ENCODE measurements at places on chromosomes 3 and 15.

DNA sequence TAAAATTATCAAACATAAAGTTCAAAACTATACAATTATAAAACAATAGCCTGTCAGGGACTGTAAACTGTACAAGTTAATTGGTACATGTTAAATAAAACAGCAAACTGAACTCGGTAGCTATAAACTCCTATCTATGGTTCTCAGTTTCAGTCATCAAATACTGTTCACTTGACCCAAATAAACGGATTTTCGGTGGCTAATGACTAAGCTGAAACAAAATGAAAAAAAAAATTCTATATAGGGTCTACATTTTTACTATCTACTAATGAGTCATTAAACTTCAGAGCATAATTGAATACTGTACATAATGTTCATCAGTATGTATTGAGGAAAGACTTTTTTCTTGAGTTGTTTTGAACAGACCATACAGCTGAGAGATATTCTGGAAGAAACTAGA lies 6.6 kb downstream of the PROK2 start:
- no peak for DNase-seq

DNA sequence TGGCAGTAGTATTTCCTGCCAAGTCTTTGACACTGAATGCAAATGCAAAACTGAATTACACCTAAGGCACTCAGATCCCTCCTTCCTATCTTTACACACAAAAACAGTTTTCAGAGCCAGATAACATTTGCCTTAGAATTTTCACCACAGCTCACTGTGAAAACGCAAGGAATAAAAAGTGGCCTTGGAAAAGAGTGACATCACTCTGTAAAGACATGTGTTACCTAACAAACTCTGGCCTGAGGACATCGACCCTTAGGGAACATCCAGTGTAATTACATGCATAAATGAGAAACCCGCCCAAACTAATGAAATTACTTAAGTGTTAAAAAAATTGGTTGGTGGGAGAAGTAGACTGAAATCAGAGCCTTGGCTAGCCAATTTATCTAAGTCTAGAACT lies 88.9 kb downstream of the PLOD2 start:
- no peak for DNase-seq

DNA sequence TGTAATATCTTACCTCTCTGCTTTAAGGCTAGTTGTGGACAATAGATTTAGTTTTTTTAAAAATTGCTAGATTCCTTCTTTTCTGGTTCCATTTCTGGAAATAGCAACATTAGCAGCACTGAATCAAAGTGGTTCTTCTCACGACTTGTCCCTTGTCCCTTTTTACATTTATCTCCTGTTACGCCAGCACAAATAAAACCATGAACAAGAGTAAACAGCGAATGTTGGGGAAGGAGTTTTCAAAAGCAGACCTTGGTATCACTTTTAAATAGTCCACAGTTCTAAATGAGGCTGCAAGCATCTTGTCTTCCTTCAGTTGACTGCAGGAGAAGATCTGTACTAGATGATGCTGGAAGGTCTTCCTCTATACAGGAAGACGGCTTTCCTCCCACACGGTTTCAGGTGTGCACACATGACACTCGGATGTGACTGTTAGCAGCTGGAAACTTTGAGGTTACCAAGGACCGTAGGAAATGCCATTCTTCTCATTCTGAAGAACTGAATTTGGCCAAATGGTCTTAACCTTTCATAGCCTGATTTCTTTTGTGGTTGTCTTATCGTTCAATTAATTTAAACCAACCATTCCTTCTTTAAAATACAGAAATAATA lies 251.0 kb upstream of the ICE2 start:
- DNase-seq, result no peak

GRCh38 chr3:171551296-171551695 lies 91.1 kb upstream of the TNIK start:
- DNase-seq, result no peak

DNA sequence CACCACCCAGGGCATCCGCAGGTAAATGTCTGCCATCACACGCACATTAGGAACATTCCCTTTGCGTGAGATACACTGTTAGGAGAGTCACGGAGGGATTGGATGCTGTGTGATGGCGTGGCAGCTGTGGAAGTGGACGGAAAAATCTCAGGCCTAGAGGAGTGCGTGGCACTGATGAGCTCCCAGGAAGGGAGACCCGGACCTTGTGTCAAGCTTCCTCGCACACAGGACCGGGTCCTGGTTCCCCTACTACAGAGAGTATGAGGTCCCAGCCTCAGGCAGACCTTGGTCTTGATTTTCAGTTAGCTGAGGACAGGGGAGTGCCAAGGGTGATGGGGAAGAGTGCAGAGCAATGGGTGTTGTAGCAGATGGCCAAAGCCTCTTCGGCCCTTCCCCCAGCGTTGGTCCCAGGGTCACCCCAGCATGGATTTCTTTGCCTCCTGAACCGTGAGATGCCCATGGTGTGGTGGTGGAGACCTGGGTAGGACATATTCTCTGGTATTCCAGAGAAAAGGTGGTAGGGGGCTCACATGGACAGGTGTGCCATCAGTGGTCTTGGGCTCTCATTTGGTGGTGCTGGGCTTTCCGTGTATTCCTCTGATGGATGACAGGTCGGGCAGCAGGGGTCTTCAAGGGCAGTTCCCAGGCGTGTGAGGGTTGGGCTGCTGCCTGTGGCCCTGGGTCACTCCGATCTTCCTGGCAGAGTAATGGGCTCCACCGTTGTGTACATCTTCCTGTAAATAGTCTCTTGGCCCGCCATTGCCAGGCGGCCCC lies 105.1 kb downstream of the SNRPN start:
- DNase-seq, result no peak

GRCh38 chr15:62795171-62795570 lies 247.4 kb upstream of the TPM1 start:
- DNase-seq, result peak; percentile 34

DNA sequence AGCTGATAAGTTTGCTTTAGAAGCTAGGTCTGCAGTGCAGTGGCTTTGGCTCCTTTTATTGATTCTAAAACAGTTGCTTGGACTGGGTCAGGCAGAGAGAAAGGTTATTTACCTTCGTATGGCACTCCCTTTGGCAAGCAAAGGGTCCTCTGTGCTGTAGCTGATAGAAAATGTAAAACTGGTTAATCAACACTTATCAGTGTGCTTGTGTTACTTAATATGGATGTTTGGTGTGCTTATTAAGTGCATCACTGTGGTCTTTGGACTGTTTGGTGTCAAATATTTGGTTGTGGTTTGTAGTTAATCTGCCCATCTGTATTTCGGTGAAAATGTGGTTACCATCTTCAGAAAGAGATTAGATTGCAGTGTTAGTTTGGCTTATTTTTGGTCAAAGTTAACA lies 16.0 kb downstream of the UBE2E2 start:
- DNase-seq, result peak; percentile 16

GRCh38 chr3:139110072-139110830 lies 65.6 kb upstream of the PRR23C start:
- no peak for DNase-seq

DNA sequence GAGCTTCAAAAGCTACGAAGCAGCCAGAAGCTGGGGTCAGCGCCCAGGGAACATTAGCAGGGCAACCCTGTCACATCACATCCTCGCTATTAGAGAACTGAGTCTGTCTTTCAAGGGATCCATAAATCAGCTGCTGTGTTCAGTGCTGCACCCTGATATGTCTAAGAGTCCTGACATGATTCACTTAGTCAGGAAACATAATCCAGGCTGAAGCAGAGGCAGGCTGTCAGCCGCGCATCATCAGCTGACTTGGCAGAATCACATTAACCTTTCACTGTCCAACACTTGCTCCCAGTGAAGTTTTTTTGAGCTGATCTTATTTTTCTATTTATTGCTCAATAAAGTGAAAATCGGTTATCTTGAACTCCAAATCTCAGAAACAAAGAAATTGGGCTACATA lies 23.5 kb downstream of the MYH15 start:
- DNase-seq, result no peak

GRCh38 chr3:12914088-12914487 lies 72.7 kb upstream of the RPL32 start:
- no peak for DNase-seq

DNA sequence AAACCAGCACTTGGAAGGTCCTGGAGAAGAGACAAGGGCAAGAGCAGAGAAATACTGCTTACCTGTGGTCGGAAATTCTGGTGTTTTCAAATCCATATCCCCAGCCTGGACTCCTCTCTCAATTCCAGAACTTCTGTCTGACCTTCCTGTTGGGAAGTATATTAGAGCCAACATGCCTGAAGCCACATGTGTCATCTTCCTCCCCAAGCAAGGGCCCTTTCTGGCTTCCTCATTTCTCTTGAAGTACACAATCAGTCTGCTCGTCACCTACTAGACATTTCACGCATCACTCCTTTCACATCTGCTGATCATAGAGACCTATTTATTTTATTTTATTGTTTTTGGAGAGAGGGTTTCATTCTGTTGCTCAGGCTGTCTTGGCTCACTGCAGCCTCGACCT lies 8.4 kb downstream of the PARP14 start:
- no peak for DNase-seq

DNA sequence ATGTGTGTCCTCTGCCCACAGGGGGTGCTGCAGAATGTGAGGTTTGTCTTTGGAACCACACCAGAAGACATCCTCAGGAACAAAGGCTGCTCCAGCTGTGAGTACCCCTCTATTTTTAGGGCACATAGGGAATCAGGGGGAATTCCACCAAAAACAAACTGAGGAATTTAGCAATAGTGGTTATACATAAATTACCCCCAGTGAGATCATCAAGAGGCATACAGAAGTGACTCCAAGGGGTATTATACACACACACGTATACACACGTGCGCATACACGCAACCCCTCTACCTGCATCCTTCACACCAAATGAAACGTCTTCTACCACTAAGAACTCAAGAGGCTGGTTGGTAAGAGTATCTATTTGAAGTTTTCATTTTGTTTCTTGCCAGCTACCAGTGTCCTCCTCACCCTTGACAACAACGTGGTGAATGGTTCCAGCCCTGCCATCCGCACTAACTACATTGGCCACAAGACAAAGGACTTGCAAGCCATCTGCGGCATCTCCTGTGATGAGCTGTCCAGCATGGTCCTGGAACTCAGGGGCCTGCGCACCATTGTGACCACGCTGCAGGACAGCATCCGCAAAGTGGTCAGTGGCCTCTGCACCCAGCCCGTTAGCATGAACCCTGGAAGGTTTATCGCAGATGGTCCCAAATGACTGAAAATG lies 2.9 kb downstream of the THBS1 start:
- no peak for DNase-seq

GRCh38 chr15:48190932-48191573 lies 412 bp upstream of the CTXN2 start:
- DNase-seq, result no peak

GRCh38 chr3:38210141-38210757 lies 44.9 kb downstream of the OXSR1 start:
- DNase-seq, result no peak

DNA sequence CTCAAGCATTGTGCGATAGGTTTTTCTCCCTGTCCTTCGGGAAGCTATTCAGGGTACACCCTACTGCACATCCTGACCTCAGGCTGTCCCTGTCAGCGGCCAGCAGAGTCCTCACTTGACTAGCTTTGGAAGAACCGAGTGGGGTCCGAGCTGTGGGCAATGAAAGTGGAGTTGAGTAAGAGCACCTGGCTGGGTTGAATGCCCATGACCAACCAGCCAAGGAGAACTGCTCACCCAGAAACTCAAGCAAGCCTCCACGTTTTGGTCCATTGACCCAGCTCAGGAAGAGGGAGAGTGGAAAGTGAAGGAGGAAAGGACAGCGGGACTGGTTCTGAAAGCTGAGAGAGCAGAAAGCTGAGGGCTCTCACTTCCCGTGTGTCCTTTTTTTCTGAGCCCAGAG lies 36.0 kb upstream of the HDGFL3 start:
- DNase-seq, result no peak

GRCh38 chr3:43432462-43432861 lies 146.1 kb downstream of the SNRK start:
- no peak for DNase-seq

- no peak for DNase-seq
These were observed 6.7 kb downstream of the CISH start for GRCh38 chr3:50604628-50605588.

DNA sequence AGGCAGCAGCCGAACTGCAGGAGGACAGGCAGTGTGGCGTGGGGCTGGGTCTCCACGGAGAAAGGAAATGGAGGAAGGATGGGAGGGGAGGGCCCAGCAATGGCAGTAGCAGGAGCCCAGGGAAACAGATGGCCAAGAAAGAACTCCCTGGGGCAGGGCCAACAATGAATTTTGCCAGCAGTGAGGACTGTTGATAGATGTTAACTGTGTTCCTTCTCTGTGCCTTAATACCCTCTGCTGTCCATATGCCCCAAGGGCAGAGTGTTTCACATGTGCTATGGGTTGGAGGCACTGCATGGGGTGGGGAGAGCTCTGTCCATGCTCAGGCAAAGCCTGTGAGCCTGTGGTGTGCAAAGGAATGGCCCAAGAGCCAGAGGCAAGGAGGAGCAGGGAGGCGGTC lies 70.8 kb upstream of the POMGNT2 start:
- no peak for DNase-seq

DNA sequence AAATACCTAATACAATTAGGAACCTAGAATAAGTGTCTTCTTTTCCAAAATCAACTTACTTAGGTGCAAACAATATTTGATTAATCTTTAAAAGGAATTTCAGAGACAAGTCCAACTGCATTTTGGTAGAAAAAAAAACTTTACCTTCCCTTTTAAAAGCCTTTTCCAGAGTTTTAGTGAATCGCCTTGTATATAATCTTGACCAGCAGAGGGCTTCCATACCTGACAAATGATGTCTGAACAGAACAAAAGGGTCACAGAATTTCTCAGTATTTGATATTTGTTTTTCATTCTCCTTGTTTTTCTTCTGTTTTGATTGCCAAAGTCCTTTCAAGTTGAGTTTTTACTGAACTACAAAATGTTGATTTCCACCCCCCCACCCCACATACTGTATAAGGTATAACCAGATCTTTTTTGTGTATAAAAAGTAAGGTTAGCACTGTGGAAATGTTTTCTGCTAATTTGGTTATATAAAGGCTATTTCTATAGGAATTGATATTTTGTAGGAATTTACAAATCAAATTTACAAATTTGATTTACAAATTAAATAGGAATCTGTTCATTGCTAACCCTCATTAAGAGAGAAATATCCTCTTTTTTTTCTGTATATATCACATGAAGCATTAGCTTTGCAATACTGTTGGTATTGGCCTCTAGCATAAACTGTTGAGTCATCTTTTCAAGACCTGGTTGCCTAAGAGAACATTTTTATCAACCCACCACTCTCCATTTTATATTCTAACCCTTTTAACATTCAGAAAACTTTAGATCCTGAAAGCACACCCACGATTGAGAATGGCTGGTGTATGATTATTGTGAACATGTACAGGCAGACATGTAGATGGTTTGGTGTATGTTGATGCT lies 464.1 kb upstream of the RARB start:
- no peak for DNase-seq

DNA sequence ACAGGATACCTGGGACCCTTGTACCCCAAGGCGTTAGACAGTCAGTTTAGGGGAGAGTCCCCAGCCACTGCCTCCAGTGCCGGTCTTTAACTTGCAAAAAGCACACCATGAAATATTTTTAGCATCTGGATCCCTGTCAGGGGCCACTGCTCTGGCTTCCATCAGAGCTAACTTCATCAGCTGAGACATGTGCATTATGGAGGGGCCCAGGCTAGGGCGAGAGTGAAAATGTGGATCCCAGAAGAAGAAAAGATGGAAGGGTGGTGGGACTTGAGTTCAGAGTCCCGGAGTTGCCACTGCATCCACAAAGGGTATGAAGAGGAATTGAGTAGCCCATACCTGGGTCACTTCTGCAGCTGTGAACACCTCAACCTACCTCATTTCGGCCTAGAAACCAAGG lies 23.5 kb upstream of the SPATA12 start:
- no peak for DNase-seq

GRCh38 chr15:69951898-69952555 lies 145.7 kb downstream of the TLE3 start:
- no peak for DNase-seq

- no peak for DNase-seq
These were observed 45.3 kb upstream of the INO80 start for GRCh38 chr15:41161336-41161735.

- DNase-seq, result no peak
These were observed 213.3 kb upstream of the GBE1 start for GRCh38 chr3:81974751-81975150.

Data from GM06990 (cell line).